ENCODE measurements at places on chromosomes 3 and 15.

DNA sequence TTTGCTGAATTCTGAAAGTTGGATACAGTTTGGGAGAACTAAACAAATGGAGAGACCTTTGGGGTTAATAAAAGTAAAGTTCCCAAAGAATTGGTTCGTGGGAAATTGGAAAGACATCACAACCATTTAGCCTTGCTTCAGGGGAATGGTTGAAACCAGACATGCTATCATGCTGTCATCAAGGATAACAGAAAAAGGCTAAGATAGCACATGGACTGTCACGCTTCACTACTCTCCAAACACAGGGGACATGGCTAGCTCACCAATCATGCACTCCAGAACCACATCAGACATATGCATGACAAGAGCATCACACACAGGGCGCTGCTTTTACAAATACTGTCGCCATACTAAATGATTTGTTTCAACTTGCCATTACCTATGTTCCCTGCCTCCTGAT, 671.7 kb upstream of the ROBO1 start:
- no peak for DNase-seq

DNA sequence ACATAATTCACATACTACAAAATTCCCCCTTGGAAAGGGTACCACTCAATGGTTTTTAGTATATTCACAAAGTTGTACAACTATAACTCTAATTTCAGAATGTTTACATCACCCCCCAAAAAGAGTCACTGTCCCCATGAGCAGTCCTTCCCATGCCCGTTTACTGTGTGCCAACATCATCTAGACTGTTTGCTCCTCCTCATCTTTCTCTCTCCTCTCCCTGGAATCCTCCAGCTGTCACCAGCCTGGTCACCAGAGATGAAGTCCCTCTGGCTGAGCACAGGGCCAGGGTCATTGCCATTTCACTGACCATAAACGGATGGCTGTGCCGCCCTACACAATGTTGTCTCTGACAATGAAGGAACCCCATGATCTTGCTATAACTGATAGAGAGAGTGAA, 45.2 kb downstream of the C2CD4B start:
- peak; percentile 9 for DNase-seq

DNA sequence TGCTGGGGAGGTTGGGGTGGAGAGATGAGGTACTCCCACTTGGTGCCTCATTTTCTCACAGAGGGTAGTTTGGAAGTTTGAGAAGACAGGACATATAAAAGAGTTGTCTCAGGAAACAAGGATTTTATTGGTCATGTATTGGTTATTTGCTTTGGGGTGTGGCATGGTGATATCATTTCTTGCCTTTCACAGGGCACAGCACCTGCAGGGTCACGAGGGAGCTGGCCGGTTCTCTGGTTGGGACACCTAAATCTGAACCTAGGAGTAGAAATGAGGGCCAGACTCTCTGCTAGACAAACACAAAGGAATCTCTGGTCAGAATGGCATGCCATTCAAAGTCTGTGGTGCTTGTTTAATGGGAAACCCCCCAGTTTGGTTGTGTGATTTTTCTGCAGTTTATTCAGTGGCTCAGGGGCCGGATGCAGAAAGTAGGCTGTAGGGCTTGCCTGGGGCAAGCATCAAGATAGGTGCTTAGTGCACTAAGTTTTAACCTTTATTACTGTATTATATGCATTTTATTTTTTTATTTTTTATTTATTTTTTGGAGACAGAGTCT, 237.7 kb upstream of the EIF1B start:
- no peak for DNase-seq

DNA sequence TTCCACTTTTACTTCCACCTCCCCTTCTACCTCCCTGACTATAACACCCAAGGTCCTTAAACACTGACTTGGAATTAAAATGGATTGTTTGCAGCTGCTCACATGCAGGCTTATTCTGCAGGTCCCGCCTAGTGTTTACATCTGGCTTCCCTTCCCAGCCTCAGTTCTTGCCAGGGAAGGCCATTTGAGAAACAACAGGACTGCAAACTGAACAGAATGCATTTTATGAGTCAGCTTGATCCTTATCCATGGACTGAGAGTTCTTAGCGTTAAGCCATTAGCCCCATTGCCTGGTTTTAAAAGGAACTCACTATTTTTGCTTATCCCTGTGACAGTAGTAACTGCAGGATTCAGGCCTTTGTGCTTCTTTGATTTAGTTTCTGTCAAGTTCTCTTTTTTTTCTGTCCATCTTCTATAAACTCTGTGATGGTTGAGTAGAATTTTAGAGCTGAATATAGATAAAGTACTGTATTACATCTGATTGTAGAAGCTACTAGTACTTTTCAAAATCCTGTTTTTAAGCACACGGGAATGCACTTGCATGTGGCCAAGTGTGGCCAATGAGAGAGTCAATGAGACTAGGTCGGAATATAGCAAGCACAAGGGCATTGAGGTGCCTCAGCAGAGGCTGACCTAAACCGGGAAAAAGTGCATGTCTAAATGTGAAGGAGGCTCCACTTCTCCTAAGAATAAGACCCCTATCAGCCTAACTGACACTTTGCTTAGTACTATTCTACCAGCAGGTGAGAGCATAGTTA, 106.4 kb downstream of the TUSC7 start:
- no peak for DNase-seq

DNA sequence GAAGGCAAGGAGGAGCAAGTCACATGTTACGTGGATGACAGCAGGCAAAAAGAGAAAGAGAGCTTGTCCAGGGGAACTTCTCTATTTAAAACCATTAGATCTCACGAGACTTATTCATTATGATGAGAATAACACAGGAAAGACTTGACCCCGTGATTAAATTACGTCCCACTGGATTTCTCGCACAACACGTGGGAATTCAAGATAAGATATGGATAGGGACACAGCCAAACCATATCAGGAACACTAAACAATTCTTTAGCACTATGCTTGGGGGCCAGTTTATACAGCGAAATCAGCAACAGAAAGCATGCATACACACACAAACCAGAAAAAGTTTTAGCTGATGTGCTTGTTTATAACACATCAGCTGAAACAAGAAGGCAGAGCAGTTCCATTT, 704.2 kb downstream of the OTOL1 start:
- no peak for DNase-seq

DNA sequence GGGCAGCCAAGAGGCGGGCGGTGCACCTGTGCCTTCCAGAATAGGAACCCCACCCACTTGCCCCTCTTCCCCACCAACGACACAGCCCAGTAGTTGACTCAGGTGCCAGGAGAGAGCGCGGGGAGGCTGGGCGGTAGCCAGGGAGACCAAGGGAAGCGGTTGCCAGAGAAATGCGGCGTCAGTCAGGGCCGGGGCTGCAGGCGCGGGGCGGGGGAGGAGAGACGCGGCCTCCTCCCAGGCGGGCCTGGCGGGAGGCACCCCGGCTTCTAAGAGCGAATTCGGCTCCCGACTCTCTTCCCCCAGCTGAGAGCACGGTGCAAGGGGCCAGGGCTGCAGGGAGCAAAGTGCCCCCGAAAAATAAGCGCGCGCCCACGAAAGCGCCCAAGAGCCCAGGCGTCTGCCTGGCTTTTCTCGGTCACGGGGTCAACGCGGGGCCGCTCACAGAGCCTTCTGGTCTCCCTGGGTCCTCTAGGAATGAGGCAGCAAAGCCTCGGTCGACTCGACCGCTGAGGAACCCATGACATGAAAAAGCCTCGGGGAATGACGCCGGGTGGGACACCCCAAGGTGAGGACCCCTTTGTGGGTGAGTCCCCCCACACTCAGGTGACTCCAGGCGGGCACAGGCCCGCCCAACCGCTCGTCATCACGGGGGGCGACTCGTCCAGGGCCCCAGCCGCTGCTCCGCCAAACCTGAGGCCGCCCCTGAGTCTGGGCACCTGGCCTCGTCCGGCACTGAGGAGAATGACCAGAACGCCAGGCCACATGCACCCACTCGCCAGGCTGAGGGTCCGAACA, 716 bp downstream of the CPEB1 start:
- DNase-seq = peak; percentile 36

GRCh38 chr3:41331041-41331440, 131.7 kb downstream of the CTNNB1 start:
- no peak for DNase-seq

- DNase-seq = no peak
Measured at GRCh38 chr15:64351265-64351664, 4.7 kb downstream of the CSNK1G1 start.

DNA sequence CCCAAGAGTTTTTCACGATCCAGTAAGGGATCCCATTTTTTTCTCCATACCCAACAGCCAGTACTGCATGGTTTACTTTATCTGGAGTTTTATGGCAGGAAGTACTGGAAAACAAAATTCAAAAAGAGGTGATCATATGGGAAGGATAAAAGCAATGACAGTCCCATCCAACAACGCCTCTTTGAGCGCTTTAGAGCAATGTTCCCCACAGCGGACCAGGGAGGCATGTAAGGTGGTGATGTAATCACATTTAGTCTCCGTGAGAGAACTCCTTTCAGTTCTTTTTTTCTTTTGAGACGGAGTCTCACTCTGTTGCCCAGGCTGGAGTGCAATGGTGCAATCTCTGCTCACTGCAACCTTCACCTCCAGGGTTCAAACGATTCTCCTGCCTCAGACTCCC, 21.8 kb downstream of the CTSH start:
- DNase-seq = no peak

GRCh38 chr3:67641451-67641850, 13.0 kb downstream of the SUCLG2 start:
- DNase-seq = no peak

- DNase-seq = no peak
Measured at GRCh38 chr15:72472992-72473610, 1.0 kb upstream of the ARIH1 start.

DNA sequence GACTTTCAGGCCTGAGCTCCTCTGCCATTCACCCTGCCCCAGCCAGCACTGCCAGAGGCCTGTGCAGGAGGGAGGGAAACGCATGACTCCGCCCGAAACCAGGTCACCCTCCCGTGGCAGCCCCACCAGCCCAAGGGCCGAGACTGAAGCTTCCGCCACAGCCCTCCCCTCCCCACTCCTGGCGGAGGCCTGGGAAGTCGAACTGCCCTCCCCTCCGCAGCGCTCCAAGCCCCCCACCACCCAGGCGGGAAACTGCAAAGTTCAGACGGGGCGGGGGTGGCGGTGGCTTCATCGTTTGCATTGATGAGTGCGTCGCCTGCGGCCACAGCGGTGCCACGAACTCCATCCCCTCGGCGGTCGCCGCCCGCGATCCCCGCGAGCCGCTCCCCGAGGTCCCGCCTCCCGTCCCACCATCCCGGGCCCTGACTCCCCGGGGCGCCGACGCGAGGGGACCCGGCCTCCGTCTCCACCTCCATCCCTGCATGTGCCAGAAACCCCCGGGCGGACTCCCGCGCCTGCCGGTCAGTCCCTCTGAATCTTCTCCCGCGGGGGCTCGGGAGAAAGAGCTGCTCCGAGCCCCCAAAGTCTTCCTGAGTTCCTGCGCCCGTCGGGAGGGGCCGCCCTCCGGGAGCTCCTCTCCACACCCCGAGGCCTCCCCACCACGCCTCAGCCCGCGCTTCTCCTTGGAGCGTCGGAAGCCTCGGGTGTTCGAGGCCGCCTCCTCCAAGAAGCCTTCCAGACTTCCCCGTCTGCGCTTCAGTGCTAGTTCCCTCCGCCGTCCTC, 698 bp downstream of the MELTF start:
- peak; percentile 43 for DNase-seq

- DNase-seq = no peak
Measured at GRCh38 chr3:23776352-23776891, 29.3 kb upstream of the UBE2E1 start.

DNA sequence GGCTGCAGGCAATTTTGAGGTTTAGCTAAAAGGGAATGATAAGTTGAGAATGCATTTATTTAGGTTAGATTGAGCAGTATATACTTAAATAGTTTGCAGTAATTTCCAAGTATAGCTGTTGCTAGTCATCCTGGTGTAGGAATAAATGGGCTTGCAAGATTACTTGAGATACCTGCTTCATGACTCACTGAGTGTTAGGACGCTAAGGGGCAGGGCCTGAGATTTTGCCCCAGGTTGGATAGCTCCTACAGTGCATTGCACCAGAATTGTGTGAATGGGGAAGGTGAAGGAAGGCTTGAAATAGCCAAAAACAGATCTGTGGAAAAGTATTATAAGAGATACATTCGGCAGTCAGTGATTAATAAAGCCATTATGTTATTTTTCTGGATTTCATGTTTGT, 72.8 kb downstream of the KCNH8 start:
- DNase-seq = no peak

DNA sequence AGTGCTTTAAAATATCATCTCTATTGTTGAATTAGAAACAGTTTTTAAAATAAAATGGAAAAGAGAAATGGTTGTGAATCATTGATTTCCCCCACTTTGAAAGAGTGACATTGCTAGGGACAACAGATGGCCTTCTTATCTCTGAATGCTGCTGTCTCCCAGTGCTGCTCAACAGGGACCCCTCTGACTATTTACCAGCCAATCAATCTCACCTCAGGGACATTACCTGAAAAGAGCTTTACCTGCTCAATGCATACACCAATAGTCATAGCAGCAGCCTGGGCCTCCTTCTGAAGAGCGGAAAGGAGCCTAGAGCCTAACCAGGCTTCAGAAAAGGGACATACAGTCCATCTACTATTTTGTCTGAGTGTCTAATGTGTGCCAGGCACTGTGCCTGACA, 162.8 kb downstream of the CGGBP1 start:
- no peak for DNase-seq

- no peak for DNase-seq
Measured at GRCh38 chr3:122602011-122602710, 24.7 kb downstream of the PARP15 start.

GRCh38 chr15:70262591-70263274, 165.0 kb upstream of the TLE3 start:
- no peak for DNase-seq

DNA sequence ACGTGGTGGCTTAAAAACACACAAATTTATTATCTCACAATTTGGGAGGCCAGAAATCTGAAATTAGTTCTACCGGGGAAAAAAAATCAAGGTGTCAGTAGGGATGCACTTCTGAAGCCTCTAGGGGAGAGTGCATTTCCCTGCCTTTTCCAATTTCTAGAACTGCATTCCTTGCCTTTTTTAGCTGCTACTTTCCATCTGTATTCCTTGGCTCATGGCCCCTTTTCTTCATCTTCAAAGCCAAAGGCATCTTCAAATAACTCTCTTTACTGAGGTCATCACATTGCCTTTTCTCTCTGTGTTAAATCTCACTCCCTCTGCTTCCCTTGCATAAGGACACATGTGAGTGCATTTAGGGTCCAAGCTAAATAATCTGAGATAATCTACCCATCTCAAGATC, 69.5 kb upstream of the NEO1 start:
- DNase-seq = no peak

GRCh38 chr3:150721285-150722130, 17.8 kb upstream of the ERICH6 start:
- DNase-seq = no peak

DNA sequence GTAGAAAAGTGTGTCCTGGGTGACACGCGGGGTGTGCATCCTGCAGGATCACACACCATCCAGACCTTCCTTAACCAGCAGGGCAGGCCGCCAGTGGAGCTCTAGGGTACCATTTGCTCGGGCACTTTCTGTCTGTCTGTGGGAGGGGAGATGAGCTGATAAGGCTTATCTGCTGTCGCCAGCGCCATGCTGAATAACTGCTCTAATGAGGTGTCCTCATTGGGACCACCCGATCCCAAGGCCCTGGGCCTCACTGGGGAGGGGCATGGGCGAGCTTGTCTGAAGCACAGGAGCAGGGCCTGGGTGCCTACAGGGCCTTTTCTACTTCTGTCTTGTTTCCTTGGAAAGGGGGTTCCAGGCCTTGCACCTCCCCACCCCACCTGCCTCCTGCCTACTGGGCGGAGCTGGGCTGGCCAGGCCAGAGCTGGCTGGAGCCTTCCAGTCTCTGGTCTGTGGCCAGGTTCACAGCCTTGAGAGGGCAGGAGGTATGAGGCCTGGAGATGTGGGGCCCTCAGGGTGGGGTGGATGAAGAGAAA, 2.5 kb upstream of the GATA2 start:
- DNase-seq = no peak

- DNase-seq = no peak
Measured at GRCh38 chr15:83850015-83850414, 196.1 kb downstream of the ADAMTSL3 start.

All from activated CD4-positive, alpha-beta T cell treated with anti-CD3 and anti-CD28 coated beads for 36 hours (primary cell).